ENCODE measurements at places on chromosomes 2 and 18.

GRCh38 chr18:37661478-37661877, 95.9 kb upstream of the CELF4 start:
- no peak for DNase-seq

DNA sequence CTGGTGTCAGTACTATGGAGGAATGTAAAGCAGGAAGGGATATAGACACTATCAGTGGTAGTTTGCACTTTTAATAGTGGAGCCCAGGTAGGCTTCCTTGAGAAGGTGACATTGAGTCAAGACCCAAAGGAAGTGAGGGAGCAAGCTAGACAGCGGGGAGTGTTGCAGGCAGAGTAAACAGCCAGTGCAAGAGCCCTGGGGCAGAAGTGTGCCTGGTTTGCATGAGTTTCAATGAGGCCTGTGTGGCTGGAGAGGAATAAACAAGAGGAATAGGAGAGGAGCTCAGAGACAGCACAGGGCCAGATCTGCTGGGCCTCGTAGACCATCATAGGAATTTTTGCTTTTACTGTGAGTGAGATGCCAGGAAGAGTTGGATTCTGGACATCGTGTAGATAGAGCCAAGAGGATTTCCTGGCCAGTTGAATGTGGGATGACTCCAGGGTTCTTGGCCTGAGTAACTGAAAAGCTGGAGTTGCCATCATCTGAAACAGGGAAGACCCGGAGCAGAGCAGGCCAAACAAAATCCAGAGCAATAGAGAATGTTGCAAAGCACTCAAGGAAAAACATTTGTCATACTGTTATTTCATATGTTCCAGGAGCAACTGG, 102.5 kb downstream of the SP3 start:
- no peak for DNase-seq

GRCh38 chr2:109382226-109382895, 231.4 kb downstream of the SEPTIN10 start:
- DNase-seq: no peak

- no peak for DNase-seq
Observed at GRCh38 chr2:221264318-221264717, 307.8 kb downstream of the EPHA4 start.

DNA sequence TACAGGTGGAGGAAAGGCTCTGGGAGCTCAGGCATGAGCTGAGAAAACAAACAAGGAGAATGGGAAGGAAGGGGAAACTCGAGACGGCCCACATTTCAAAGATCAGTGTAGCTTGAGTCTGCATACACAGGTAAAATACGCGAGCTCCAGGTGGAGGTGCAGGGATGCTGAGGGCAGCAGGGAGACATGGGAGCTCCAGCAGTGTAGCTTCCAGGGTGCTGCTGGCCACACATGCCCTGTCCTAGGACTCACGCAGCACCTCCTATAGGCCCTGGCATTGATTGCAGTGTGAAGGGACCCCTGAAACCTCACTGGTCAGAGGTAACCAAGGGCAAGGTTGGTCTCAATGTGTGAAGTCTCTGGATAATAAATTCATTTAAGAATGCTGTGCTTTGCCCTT, 362.8 kb upstream of the HS6ST1 start:
- no peak for DNase-seq

DNA sequence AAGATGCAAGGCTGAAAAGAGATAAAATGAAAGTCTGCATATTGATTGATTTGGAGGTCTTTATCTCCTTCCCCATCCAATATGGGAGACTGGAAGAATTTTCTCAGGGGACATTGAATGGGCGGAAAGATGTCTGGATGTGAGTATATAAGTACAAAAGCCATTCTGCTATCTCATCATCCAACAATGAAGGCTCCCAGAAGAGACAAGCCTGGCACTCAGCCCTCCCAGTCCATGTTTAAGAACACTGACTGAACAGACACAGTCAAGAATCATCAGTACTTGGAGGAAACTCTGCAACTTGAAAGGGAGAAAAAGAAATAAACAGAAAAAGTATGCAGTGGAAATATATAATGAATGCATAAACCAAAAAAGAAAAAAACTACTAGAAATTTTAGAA, 80.9 kb downstream of the PTRHD1 start:
- DNase-seq: no peak

DNA sequence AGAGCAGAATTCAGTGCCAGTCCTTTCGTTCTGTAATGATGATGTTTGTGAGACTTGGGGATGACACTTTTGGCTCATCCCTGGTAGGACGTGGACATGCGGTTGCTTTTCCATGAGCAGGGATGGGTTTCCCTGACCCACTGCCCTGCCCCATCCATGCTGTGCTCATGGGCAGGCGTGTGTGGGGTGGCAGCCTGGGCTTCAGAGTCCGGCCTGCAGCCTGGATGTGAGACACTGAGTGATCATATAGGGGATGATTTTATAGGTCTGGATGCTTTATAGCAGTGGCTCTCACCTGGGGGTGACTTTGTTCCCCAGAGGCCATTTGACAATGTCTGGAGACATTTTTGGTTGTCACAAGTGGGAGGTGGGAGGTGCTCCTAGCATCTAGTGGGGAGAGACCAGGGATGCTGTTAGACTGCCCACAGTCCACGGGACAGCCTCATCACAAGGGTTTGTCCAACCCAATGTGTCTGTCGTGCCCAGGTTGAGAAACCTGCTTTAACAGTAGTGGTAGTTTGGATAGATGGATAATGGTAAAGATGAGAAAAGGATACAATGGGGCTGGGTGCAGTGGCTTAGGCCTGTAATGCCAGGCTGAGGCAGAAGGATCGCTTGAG, 38.9 kb downstream of the LDLRAD4 start:
- DNase-seq: no peak

DNA sequence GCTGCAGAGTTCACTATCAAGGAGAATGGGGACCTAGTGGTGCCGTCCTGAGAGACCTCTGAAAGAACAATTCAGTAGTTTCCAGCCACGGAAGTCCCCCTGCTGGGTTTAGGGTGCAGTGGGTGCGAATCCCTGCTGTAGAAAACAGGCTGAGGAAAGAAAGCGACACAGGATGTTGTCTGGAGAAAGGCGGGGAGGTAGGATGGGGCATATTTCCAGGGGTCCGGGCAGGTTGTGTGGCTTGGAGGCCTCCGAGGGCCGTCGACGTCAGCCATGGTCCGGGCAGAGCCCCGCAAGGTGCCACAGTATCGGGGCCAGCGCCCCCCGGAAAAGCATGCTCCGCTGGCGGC, 807 bp upstream of the CREB1 start:
- DNase-seq: no peak

GRCh38 chr2:67782443-67782842, 280.4 kb downstream of the C1D start:
- DNase-seq: no peak

DNA sequence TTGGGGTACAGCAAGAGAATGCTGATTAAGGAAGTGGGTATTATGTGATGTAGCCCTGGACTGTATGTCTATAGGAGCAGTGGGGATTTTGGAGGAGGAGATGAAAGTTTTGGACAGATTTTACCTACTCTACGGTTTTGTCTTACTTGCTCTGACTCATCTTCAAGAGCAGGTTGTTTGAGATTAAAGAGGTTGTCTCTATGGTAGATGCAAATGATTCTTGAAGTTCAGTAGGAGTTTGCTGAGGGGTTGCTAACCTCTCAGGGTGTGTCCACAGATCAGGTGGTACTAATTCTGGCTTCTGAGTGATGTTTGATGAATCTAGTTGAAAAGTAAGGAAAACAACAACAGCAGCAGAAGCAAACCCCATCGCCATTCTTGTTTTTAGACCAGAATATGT, 9.7 kb upstream of the SERPINB12 start:
- no peak for DNase-seq

- DNase-seq: no peak
Observed at GRCh38 chr2:215466097-215466909, 30.4 kb upstream of the FN1 start.

- DNase-seq: no peak
Observed at GRCh38 chr2:234403074-234403473, 93.8 kb downstream of the ARL4C start.

All from esophagus squamous epithelium (tissue), 5 donors.